ENCODE measurements at places on chromosomes 16 and 17.

GRCh38 chr16:28279006-28279405 is 13.3 kb upstream of the SBK1 start:
- DNase-seq = no peak

- DNase-seq = no peak
Measured at GRCh38 chr17:32305049-32305448, 36.9 kb downstream of the C17orf75 start.

GRCh38 chr16:55876854-55877253 is 1.7 kb upstream of the CES5A start:
- DNase-seq = no peak

DNA sequence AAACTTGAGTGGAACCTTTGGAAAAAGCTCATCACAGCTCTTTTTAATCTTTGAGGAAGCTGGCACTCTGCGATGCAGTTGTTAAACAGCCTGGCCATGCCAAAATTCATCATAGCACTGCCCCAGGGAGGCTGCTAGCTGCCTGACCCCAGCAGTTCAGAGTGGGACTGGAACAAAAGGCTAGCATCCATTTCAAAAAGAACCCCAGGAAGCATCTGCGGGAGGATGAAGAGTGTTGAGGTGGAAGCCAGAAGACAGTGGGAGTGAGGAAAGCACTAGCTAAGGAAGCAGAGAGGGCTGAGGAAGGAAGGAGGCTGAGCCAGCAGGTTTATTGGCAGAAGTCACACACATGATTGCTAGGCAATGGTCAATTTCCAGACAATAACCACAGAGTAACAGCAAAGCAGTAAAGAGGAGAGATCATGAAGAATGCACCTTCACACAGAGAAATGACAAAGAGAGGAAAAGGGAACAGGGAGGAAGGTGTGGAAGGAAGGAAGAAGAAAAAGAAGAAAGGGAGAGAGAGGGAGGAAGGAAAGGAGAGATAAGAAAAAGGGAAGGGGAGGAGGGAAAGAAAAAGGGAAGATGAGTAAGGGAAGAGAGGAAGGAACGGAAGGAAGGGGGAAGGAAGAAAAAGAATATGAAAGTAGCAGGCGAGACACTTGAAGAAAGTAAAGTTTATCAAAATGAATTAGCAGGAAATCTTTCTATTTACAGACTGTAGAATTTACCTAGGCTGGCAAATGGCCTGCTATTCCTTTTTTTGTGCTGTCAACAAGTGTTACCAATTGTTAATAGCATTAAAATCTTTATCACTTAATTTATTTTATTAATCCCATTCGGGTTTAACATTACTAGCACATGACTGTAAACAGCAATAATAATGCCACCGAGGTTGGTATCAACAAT is 270.0 kb upstream of the PSMD7 start:
- no peak for DNase-seq

DNA sequence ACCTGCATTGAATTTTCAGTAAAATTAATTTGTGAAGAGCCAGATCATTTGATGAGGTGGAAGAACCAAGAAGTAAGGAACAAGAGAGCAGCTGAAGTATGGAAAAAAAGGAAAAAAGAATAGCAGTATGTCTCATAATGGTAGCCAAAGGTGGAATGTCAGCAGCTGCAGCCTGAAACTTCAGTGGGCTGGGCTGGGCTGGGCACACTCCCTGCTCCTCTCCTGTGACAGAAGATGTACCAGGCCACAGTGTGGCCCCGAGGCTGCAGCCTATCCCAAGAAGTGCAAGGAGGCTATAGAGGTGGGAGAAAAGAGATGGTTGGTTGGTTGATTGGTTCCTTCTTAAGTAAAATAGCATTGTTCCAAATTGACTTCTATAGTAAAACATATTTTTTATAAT is 84.5 kb downstream of the TNRC6C start:
- DNase-seq = no peak

GRCh38 chr17:42804918-42805367 is 6.3 kb downstream of the CNTD1 start:
- DNase-seq = no peak

GRCh38 chr17:28131599-28131998 is 89.1 kb downstream of the NLK start:
- no peak for DNase-seq

- no peak for DNase-seq
Measured at GRCh38 chr17:13797863-13798262, 196.1 kb upstream of the HS3ST3A1 start.

- DNase-seq = no peak
Measured at GRCh38 chr16:85209526-85210121, 97.4 kb upstream of the CIBAR2 start.

DNA sequence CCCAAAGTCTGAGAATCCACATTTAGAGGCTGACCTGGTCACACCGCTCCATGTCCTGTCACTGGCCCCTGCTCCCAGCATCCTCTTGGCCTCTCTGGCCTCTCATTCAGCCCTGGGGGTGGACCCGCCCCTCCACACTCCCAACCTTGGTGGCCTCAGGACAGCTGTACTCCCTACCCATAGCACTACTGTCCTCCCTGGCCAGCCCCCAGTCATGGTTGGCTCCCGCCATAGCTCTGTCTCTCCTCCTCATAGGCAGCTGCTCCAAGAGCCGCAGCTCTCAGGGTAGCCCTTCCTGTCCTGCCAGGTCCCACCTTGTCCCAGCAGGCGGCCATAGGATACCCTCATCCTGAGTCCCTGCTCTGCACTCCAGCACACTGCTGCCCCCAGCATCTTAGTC is 38.0 kb upstream of the PHB1 start:
- no peak for DNase-seq

DNA sequence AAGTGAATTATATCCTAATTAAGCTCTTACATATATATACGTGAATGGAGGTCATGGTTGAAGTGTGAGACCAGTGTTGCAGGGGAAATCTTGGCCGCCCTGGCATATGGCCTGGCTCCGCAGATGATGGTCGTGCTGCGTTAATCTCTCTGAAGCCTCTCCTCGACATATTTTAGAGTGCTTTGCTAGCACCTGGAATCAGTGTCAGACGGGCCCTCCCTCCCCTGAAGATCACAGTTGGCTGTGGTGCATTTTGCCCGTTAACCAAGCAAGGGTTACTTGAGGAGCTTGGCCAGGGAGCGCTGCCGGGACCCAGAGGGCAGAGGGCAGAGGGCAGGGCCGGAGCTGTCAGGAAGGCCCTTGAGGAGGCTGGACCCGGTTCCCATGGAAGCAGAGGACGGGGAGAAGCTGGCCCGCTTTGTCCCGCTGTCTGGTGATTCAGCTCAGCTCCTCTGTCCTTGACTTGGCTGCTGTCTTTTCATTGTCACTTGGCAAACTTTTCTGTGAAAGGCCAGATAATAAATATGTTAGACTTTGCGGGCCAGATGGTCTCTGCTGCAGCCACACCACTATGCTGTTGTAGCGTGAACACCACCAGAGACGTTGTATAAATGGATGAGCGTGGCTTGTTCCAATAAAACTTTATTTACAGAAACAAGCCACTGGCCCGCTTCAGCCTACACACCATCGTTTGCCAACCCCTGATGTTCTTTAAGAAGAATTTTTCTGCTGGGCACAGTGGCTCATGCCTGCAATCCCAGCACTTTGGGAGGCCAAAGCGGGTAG is 32.3 kb downstream of the CIBAR2 start:
- DNase-seq = no peak

DNA sequence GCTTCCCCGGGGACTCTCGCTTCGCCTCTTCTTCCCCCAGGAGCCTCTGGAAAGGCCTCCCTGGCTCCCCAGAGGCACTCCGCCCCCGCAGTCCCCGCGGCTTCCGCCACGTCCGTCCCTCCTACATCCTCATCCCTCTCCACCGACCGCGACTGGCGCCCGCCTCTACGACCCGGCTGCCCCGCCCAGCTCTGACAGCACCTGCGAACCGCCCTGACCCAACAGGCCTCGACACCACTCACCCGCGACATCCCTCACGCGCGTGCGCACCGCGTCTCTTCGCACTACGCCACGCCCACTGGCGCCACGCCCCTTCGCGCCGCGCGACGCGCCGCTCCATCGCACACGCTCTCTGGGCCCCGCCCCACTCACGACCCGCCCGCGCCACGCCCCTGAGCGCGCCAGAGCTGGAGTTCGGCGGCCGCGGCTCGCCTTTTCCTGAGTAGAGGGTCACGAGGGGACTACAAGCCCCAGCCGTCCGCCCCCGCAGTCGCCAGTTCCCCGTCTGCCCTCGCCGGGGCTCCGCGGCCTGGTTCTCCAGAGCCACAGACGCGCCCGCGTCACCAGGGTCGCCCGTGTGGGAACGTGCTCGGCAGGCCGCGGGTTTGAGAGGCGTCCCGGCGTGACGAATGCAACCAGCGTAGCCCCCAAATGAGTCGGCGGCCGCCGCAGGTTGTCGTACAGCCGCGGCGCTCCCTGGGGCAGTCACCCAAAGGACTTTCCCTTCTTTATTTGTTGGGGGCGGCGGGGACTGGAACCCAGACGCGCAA is 56.2 kb upstream of the LRRC37A3 start:
- DNase-seq = peak; percentile 96

- DNase-seq = no peak
Measured at GRCh38 chr17:67624886-67625656, 92.7 kb upstream of the NOL11 start.

GRCh38 chr16:88727871-88728270 is 21.6 kb downstream of the CTU2 start:
- no peak for DNase-seq

- DNase-seq = no peak
Measured at GRCh38 chr17:57273490-57273889, 17.2 kb downstream of the MSI2 start.

- no peak for DNase-seq
Measured at GRCh38 chr17:28226563-28227315, 92.3 kb upstream of the TMEM97 start.

GRCh38 chr17:63325808-63326207 is 120.3 kb downstream of the CYB561 start:
- no peak for DNase-seq

DNA sequence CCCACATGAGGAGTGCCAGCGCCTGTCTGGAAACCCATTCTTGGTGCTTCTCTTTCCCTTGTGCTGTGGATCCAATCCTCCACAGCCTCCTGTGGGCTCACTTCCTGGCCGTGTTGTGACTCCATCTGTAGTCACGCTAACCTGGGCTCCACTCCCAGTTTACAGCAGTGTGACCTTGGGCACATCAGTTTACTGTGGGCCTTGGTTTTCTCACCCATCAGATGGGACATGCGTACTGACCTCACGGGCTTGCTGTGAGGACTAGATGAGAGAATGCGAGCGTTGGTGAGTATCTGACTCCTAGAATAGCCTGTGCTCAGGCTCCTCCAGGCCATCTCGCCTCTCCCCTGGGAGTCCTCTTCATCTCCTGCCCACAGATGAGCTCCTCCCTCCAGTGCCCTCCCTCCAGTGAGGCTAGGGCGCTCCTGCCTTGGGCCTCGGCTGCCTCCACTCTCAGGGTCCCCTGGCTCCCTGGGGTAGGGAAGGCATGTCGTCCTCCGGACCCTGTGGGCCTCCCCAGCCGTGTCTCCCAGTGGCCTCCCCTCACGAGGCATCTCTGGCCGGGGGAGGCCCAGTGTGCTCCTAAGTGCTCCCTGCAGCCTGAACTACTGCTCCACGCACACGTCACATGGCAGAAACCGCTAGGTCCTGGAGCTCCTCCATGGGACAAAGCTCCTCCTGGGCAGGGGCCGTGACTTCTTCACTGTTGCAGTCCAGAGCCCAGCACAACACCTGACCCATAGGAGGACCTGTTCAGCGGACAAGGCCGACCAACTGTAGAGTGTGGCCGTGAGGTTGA is 5.2 kb upstream of the FOXJ1 start:
- DNase-seq = no peak

DNA sequence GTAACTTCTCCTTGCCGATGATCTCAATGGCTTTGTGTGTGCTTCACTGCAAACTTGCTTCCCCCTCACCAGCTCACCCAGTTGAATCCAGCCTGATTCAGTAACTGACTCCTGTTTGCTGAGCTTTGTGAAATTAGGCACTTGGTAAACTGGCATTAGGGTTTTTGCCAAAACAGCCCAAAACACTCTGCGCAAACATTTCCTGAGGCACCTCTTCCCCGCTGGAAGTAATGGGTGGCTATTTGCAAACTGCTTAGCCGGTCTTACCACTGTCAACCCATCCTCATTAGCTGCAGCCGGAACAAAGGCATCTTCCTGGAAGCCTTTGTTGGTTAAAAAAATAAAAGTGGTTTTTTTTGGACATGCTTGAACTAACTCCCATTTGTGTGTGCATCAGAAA is 353.2 kb downstream of the MAF start:
- no peak for DNase-seq

GRCh38 chr17:64382061-64382583 is 8.5 kb downstream of the PECAM1 start:
- no peak for DNase-seq

DNA sequence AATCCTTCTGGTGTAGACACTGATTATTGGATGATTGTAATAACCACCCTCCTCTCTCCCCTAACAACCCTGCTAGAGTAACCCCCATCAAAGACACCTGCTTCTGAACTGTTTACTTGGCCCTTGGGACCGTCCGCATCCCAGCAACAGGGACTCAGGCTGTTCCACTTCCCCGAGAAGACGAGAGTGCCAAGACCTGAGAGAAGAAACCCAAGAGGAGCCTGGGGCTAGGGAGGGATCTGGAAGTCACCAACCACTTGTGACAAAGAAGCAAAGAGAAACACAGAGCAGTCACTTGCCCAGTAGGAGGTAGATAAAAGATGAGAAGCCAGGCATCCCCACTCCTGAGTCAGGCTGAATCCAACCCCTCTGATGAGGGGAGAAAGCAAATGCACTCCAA is 84.3 kb downstream of the CDH11 start:
- no peak for DNase-seq

DNA sequence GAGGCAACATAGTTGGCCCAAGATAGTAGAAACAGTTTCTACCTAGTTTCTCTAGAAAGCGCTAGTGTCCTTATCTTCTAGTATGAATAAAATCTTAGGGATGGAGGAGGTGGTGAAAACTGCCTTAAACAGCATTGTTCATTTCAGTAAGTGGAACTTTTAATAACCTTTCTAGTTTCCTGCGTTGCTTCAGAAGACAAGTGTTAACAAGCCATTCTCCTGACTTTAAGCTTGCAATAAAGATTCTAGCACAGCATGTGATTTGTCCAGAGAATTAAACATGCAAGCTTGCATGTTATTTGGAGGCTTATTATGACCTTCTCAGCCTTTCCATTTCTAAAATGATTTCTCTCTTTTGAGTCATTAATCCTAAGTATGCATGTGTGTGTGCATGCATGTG is 72.3 kb downstream of the TANGO6 start:
- no peak for DNase-seq

DNA sequence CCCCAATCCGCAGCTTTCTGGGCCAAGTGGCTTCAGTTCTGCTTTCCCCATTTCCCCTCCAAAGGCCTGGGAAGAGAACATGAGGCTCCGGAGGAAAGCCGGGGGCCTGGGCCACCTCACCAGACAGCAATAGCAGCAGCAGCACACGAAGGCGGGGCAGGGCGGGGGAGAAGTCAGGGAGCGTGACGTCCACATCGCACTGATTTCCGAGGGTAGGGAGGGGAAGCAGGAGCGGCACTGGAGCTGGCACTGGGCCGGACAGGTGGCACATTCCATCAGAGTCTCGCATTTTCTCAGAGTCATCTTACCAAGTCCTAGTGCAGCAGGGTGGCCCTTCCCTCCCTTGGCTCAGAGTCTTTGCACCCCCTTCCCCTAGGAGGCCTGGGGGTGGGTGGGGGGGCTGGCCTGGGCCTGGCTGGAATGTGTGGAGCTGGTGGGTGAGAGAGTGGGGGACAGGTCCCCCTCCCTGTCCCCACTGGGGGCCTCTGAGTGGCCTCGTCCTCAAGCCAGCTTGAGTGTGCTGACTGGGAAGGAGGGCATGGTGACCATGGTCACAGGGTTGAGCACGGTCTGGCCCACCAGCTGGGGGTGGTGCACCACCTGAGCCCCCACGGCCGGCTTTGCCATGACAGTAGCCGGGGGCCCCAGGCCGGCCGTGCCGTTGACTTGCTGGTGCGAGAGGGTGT is 14.3 kb downstream of the MNT start:
- no peak for DNase-seq

- DNase-seq = no peak
Measured at GRCh38 chr17:82825540-82826124, 14.2 kb downstream of the ZNF750 start.
